Activated CD4-positive, alpha-beta T cell treated with anti-CD3 and anti-CD28 coated beads, Interleukin-2, amount 10 ng/mL, durations not matched to agents 7 days and 5 days (primary cell): ENCODE measurements at places on chromosomes 12 and 14. TPM values are rescaled to one million over a fixed set of nuclear protein-coding genes. Genes with fewer than 3 reads are reported as not detected.
A peak's percentile ranks its signal among the peaks of the same experiment; 100 is the strongest.

The LTBP2 gene
- total RNA-seq = 0.12 TPM

The ARID4A gene
- 37.3 TPM for total RNA-seq

The SDR9C7 gene
- not detected for total RNA-seq

The FOXN4 gene
- not detected for total RNA-seq

The CAPS2 gene
- 2.1 TPM for total RNA-seq

The MAP3K12 gene
- 26.0 TPM for total RNA-seq

The B4GALNT1 gene
- 0.62 TPM for total RNA-seq

The MGP gene
- total RNA-seq = not detected

DNA sequence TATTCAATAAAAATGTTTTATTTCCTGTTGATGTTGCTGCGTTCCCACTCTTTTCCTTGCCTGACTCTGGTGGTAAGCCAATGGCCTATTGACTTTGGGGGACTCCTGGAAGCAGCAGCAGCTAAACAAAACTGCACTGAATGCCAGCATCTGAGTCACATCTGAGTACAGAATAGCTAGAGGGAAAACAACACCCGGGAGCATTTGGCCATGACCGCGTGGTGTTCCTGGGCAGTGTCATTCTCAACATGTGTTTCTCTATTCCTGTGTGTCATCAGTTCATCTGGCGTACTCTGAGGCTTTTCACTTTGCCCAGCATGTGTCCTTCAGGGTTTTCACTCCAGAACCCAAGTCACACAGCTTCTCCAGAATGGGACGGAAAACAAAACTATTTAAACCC, 238.8 kb downstream of the PAWR start:
- no peaks in the 10 kb centered on the region for H3K4me1 ChIP-seq
- H3K27ac ChIP-seq = no peak overlapping the region
- no peaks in the 10 kb centered on the region for H3K27me3 ChIP-seq
- DNase-seq = no peak
- no peak overlapping the region for H3K4me3 ChIP-seq

DNA sequence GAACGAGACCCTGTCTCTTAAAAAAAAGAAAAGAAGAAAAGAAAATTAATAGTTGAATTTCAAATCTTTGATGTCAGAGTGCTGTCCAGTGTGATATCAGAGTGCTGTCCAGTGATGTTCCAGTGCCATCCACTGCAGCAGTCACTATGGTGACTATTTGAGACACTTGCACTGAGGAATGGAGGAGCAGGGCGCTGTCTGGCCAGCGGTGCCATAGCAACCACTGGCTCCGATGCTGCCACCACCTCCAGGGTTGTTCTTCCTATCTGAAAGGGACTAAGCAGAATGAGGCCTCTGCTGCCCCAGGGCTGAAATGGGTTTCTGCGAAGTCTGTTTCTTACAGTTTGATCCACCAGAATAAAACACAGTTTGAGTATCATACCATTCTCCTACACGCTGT, 272.9 kb downstream of the NUAK1 start:
- H3K4me1 ChIP-seq = no peaks in the 10 kb centered on the region
- no peak overlapping the region for H3K27ac ChIP-seq
- no peaks in the 10 kb centered on the region for H3K27me3 ChIP-seq
- no peak for DNase-seq

DNA sequence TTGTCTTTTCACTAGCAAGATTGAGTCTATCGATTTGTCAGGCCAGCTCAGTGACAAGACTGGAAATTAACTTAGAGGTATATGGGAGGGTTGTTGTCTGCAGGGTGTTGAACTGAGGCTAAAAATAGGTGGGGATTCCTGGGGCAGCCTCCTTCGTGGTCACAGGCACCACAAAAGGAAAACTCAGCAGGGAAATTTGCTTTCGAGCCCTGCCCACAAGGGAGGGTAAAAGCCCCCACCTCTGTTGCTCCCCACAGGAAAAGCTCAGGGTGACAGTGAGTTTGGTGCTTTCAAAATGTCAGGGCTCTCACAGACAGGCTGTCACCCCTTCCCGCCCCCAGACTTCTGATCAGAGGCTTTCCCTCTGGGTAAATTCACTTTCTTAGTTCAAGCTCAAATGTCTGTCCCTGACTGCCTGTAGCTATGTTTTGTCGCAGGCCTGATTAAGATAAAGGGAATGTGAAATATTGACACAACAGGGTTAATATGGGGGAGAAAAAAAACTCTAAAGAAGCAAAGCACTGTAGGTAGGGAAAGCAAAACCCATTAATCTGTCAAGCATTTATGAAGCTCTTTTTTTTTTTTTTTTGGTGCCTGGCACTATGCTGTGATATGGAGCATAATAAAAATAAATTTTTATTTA, 11.7 kb upstream of the NFKBIA start:
- H3K27ac ChIP-seq = peak overlapping the region; percentile 83
- peak overlapping the region; percentile 52 for H3K4me3 ChIP-seq
- H3K4me1 ChIP-seq = peaks cover 49% of the 10 kb centered on the region
- DNase-seq = peak; percentile 59
- no peaks in the 10 kb centered on the region for H3K27me3 ChIP-seq
- H3K36me3 ChIP-seq = no peaks in the 10 kb centered on the region

- H3K27ac ChIP-seq = no peak overlapping the region
- H3K27me3 ChIP-seq = no peaks in the 10 kb centered on the region
- no peak overlapping the region for H3K4me3 ChIP-seq
- H3K4me1 ChIP-seq = no peaks in the 10 kb centered on the region
Observed at GRCh38 chr12:130606231-130606630, 109.9 kb downstream of the RIMBP2 start.

DNA sequence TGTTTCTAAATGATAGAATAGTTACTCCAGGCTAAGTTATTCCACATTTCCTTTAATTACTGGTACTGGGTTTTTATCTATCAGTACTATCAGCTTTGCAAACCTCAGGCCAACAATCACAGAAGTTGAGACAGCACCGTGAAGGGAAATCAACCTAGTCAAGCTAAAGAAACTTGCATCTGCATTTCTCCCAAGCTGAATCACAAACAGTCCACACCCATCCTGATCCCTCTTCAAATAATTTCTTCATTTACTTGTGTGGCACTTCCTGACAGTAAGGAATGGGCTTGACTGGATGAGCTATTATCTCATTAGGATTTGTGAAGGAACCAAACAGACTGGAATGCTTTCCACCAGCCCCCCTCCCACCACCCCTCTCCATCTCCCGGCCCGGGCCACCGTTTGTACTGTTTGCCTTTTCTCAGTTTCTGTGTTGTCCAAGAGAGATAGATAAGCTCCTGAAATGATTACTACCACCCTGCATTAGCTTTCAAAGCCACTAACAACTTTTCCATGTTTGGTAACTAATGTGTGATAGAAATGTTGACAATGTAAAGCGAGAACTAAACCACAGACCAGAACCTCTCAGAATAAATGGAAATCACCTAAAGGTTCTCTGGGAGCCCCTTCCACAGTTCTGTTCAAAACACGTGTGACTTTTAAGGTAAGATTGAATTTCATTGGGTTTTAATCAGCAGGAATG, 236.3 kb downstream of the SLC25A21 start:
- no peaks in the 10 kb centered on the region for H3K36me3 ChIP-seq
- no peak for DNase-seq
- H3K27ac ChIP-seq = no peak overlapping the region
- H3K4me3 ChIP-seq = no peak overlapping the region
- no peaks in the 10 kb centered on the region for H3K4me1 ChIP-seq
- H3K27me3 ChIP-seq = no peaks in the 10 kb centered on the region

- H3K27ac ChIP-seq = no peak overlapping the region
- DNase-seq = no peak
- no peaks in the 10 kb centered on the region for H3K4me1 ChIP-seq
- H3K27me3 ChIP-seq = no peaks in the 10 kb centered on the region
- no peak overlapping the region for H3K4me3 ChIP-seq
- H3K36me3 ChIP-seq = peaks cover 4% of the 10 kb centered on the region
Observed at GRCh38 chr12:92226071-92226661, 80.5 kb upstream of the BTG1 start.

DNA sequence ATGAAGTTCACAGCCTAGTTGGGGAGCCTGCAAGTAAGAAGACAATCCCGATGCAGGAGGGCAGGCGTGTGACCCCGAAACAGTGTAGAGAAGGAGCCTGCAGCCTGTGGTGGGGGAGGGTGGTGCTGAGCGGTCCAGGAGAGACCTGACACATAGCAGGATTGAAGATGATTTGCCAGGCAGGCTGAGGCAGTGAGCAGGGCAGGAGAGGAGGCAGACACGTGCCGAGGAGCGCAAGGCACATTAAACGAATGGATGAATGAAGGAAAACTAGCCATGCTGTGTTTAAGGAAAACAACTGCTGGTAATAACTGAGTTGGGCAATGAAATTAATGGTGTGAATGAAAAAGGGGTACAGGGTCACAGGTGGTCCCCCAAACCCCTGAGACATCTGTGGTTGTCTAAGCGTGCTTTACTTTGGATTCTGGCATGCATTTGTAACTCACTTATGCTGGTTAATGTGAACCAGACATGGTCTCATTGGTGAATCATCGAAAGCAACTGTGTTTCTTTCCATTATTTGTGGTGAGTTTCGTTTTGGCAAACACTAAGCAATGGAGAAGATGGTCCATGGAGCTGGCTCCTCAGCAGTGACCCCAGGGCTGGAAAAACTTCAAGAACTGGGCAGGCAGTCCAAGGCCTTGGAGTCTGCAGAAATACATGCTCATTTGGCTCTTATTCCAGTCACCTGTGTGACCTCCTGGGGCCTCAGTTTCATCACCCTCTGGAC, 96.9 kb upstream of the EVL start:
- no peak for DNase-seq
- H3K36me3 ChIP-seq = peaks cover 2% of the 10 kb centered on the region
- H3K4me3 ChIP-seq = no peak overlapping the region
- H3K27ac ChIP-seq = no peak overlapping the region
- peaks cover 21% of the 10 kb centered on the region for H3K27me3 ChIP-seq

DNA sequence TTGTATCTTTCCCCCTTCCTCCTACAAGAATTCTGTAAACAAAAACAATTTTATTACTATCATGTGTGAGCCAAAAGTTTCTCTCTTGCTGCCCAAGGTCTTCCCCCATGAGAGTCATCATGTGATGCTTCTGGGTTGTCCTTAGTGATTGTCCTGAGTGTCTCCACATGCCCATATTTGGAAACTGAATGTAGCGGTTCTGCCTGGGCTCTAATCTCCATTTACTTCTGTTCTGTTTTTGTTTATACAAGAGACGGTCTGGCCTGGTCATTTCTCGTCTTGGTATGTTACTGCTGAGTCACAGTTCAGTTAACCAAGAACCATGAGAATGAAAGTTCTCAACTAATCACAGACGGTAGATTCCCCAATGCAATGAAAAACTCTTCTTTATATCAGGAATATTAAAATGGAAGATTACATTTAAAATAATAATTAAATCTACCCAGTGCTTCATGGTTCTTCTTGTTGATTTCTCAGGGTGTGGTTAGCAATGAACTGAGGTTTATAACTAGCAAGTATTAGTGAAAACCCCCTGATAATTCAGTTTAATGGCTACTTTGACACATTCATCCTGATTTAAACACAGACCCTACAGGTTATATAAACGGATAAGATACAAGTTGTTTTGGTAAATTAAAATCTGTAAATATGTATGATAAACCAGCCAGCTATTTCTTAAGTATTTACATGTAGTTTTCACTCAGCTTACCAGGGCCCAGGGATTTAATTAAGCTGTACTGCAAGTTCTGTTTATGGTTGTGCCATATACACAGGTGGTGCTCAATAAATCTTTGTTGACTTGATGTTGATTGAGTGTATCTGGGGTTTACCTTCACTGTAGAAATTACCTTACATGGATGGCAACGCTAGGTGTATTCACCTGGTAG, 81.1 kb downstream of the PELI2 start:
- peaks cover 25% of the 10 kb centered on the region for H3K4me1 ChIP-seq
- H3K27me3 ChIP-seq = no peaks in the 10 kb centered on the region
- no peak overlapping the region for H3K4me3 ChIP-seq
- DNase-seq = no peak
- H3K36me3 ChIP-seq = no peaks in the 10 kb centered on the region

- H3K4me3 ChIP-seq = no peak overlapping the region
- no peak overlapping the region for H3K27ac ChIP-seq
- H3K4me1 ChIP-seq = no peaks in the 10 kb centered on the region
- no peaks in the 10 kb centered on the region for H3K27me3 ChIP-seq
- DNase-seq = no peak
Observed at GRCh38 chr12:124087266-124088051, 114.4 kb downstream of the ZNF664 start.

GRCh38 chr12:64184216-64184615, 37.9 kb downstream of the KICS2 start:
- H3K4me1 ChIP-seq = no peaks in the 10 kb centered on the region
- no peaks in the 10 kb centered on the region for H3K27me3 ChIP-seq
- H3K4me3 ChIP-seq = no peak overlapping the region
- H3K36me3 ChIP-seq = no peaks in the 10 kb centered on the region
- DNase-seq = no peak

GRCh38 chr14:95261616-95262510, 57.8 kb downstream of the CLMN start:
- no peak overlapping the region for H3K27ac ChIP-seq
- no peaks in the 10 kb centered on the region for H3K36me3 ChIP-seq
- peaks cover 14% of the 10 kb centered on the region for H3K4me1 ChIP-seq
- H3K27me3 ChIP-seq = peaks cover 2% of the 10 kb centered on the region

DNA sequence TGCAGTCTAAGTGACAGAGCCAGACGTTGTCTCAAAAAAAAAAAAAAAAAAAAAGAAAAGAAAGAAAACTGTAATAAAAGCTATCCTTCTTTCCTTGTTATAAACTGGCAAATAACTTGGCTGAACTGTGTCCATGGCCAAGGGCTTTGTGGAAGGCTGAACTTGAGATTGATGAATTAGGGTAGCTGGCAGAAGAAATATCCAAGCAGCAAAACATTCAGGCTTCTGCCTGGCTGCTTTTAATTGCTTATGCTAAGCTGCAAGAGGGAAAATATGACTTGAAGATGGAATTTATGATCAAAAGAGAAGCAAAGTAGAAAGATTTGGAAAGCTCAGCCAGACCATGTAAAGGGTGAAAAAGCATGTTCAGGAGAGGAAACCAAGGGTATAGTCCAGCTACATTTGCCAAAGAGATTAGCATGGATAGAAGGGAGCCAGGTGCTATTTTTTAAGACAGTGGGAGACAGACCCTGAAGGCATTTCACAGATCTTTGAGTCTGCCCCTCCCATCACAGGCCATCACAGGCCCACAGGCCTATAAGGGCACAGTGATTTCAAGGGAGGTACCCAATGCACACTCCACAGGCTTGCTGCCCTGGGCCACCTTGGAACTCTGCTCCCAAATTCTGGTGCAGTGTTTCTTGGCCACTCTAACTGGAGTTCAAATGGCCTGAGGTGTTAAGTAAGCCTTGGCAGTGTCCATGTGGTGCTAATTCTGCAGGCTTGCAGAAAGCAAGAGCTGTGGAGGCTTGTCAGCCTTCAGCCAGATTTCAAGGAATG, 226.0 kb downstream of the AEBP2 start:
- H3K4me3 ChIP-seq = no peak overlapping the region
- H3K4me1 ChIP-seq = peaks cover 5% of the 10 kb centered on the region
- DNase-seq = no peak
- peak overlapping the region; percentile 6 for H3K27ac ChIP-seq
- H3K27me3 ChIP-seq = peaks cover 10% of the 10 kb centered on the region
